ENCODE measurements at places on chromosomes 6 and 20.

GRCh38 chr6:4133941-4134838, 1.2 kb downstream of the ECI2 start:
- peak; percentile 60 for DNase-seq

DNA sequence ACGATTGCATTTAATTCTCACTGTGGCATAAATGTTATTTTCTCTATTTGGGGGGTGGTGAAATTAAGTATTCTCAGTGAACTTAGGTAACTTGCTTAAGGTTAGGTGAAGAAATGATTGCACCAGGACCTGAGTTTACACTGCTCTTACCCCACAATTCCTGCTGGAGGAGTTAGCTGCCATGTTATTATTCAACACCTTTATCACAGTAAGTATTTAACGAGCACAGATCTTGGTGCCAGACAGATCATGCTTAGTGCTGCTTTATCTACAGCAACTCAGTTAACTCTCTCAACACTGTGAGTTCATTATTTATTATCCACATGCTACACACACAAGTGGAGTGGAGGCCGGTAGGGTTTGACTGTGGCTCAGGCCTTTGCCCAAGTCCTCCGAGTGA, 249.7 kb downstream of the TMEM242 start:
- no peak for DNase-seq

GRCh38 chr6:44590471-44590870, 203.0 kb downstream of the CDC5L start:
- DNase-seq, result no peak

DNA sequence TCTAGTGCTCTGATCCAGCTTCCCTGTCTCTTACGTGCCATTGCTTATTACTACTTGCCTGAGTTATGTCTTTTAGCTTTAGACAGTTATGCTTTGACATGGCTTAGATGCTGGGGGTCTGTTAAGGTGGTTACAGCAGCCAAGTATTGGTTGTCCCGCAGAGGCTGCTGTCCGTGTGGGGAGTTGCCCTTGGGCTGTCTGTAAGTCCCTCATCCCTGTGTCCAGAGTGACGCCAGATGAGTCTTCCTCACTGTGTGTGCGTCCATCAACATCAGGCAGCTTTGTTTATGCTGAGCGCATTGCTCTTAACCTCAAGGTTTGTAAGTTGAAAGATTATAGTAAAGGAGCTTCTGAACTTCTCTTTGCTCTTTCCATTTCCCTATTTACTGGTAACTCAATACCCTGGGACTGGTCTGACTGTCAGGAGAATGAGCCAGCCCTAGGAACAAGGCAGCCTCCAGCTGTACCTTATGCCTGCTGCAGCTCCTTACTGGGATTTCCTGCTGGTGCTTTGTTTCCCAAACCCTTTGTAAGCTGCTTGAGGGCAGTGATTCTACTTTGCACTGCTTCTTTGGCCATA, 7.2 kb downstream of the FAM120B start:
- no peak for DNase-seq

DNA sequence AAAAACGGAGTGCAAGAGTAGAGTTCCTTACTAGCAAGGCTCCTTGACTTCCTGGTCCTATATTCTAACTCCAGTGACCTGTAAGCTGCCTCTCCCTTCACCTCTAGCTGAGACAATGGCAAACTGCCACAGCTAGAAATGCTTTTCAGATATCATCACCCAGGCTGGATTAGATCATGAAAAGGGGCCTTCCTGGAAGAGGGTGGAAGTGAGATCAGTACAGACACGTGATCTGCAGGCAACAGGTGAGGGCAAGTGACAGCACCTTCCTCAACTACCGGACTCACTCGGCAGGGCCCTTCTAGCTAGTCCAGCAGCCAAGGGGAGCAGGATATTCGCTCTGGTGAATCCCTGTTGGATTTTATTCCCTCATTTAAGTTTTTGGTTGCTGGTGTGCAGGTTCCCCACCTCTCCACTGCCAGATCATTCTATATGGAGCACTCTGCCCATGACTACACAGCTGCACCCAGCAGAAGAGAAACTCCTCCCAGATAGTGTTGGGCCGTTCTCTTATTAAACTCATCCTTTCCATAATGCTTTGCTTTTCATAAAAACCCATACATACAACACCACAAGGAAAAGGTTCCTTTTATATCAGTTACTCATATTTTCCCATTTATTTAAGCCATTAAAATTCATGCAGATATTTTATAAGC, 26.4 kb upstream of the FAM83C start:
- no peak for DNase-seq

DNA sequence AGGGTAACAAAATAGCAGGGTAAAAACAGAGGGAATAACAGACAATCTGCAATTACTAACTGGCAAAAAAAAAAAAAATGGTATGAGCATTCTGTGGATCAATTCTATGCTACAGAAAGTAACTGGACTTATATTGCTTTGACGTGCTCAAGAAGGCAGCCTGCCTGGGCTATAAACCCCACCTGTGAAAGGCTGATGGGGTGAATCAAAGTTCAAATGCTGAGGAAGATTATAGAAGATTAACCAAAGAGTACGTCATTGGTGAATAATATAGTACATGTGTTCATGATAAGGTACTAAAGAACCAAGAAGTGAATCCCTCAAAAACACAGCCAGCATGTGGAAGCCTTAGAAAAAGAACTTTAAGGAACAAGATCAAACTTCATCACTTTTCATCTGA, 441.9 kb upstream of the PTCHD4 start:
- DNase-seq, result no peak

GRCh38 chr6:133817460-133818047, 71.4 kb upstream of the TCF21 start:
- DNase-seq, result no peak

- DNase-seq, result no peak
These were observed 580 bp downstream of the NXT1 start for GRCh38 chr20:23350904-23351838.

DNA sequence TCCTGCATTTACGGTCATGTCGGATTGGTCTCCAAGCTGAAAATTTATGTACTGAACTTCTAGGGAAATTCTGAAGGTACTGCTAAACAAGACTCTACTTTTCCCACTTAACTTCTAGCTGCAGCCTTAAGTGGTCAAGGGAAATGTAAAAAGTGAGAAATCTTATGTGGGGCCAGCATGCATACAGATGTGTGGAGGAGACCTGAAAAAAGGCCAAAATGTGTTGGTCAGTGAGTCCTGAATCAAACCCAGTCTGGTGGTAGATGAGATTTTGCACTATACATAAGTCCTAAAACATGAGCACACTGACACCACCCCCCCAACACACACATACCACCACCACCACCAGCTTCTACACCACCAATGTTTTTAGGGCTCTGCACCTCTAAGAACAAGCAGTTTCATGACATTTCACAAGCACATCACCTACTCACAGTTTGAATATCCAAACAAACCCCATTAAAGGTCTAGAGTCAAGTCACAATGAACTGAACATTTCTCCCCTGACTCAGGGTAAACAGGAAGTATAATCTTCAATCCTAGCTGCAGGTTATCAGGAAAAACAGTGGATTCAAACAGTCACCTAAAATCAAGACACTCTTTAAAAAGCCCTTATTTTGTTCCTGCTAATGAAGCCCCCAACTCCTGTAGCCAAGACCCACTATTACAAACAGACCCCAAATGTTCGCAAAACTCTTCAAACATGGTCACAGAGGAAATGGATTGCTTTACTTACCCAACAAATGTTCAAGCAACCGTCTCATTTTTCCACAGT, 1.6 kb downstream of the ZMYND8 start:
- no peak for DNase-seq
